ENCODE measurements at places on chromosomes 13 and 19.
A peak's percentile ranks its signal among the peaks of the same experiment; 100 is the strongest.

GRCh38 chr19:46963093-46963734, 56.4 kb upstream of the NPAS1 start:
- no peak for DNase-seq

DNA sequence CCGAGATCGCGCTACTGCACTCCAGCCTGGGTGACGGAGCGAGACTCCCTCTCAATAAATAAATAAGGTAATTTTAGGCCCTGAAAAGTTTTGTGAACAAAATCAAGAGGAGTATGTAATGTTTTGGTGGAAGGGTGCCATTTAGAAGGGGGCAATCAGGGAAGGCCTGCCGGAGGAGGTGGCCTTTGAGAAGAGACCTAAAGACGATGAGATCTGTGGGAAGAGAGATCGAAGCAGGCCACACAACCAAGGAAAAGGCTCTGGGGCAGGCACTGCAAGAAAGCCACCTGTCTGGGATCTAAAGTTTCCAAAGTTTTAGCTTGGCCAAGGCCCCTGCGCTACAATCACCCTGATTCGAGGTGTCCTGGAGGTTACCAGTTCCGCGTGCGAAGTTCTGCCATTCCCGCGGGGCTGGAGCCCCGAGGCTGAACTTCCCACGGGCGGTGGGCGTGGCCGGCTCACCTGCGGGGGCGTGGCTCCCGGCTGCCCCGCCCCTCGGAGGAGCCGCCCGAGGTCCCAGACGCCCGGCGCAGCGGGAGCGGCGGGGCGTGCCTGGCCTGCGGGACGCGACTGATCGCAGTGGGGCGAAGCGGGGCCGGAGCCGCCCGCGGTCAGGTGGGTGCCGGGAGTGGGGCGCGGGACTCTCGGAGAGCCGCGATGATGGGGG, at the start of gene KLC3:
Gene KLC3, plus strand, starts transcription at position 519 of the 667 bp plus-strand sequence. CDS start 4,792 bp downstream, outside the sequence.
- no peak for DNase-seq

DNA sequence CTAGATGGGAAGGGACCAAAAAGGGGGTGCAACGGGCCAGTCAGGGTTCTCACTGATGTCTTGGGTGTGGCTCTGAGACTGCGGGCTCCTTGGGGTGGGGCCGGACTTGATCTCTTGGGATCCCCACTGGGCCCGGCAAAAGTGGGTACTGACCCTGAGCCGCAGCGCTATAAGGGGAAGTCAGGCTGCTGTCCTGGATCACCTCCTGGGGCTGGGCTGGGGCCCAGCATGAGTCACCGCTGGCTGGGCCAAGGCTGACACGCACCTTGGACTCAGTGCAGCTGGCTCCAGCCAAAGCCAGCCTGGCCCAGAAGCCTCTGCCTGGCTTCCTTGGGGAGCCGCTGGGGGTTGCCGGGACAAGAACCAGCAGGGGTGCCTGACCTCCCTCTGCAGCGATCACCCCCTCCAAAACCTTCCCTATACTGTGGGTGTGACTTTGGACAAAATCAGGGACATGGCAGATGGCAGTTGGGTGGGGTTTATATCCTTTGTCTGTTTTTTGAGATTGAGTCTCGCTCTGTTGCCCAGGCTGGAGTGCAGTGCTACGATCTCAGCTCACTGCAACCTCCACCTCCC, 617 bp upstream of the IQCN start:
- DNase-seq, result peak; percentile 8

- DNase-seq, result no peak
These were observed 3.2 kb downstream of the ATP4B start for GRCh38 chr13:113654591-113655345.

GRCh38 chr19:18989316-18989715, 44.0 kb downstream of the SUGP2 start:
- no peak for DNase-seq

DNA sequence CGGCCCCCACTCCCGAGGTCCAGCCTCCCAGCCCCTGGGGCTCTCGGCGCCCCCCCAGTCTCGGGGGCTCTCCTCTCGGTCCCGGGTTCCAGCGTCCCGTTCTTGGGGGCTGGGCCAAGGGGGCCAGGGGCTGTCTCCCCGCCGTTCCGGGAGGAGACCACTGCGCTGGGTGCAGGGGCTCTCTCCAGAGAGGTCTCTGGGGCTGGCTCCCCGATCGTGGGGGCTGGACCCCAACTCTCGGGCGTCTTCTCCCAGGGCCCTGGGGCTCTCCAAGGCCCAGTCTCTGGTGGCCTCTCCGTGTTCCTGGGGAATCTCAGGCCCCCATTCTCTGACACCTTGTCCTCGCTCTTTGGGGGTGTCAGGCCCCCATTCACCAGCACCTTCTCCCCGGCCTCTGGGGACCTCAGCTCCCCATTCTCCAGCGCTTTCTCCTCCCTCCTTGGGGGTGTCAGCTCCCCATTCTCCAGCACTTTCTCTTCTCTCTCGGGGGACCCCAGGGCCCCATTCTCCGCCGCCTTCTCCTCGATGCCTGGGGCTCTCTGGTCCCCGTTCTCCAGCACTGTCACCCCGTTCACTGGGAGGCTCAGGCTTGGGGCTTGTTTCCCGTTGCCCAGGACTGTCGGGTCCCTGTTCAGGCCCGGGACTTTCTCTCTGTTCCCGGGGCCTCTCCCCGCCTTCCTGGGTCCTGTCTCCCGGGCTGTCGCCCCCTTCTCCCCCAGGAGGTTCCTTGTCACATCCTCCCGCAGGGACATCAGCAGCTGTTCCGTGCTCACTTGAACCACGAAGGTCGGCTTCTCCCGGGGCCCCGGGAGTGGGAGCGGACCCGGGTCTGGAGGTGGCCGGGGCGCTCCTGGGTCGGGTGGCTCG, 13.7 kb downstream of the LMTK3 start:
- DNase-seq, result no peak
